COLO829 (cell line): ENCODE measurements at places on chromosomes 7 and 10.
A peak's percentile ranks its signal among the peaks of the same experiment; 100 is the strongest.

DNA sequence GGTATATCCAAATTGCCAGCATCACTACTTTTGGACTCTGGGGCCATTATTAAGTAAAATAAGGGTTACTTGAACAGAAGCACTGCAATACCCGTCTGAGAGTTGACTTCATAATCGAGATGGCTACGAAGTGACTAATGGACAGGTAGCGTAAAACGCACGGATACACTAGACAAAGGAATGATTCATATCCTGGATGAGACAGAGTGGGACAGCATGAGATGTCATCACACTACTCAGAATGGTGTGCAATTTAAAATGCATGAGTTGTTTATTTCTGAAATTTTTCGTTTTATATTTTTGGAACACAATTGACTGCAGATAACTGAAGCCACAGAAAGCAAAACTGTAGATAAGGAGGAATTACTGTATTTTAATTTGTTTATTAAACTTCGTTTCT, 421.5 kb upstream of the LRGUK start:
- DNase-seq: no peak

DNA sequence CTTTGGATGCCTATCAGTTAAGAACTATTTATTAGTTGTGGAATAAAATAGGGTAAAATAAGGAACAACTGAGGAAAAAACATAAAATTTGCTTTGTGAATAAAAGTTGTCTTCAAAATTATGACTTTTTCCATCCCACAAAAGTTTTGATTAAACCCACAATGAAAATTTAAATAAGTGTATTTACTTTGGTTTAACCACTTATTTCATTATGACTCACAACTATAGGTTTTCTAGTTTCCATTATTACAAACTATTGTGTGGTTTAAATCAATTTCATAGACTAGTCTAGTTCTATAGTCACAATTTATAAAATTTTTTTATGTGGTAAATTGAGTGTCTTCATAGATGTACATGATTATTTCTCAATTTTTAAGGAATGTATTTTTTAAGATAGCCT, 116.6 kb downstream of the EGFR start:
- DNase-seq: no peak

DNA sequence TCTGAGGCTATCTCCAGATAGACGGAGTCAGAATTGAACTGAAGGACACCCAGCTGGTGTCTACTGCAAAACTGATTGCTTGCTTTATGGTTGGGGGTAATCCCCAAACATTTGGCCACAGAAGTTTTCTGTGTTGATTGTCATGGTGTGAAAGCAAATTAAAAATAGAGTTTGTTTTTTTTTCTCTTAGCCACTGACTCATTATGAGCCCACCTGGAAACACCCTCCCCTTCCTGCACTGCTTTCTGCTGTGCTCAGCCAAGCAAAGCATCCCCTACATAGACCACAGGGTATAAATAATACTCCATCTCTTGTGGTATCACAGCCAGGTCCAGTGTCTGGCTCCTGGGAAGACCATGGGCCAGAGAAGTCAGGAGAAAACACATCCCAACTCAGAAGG, 6.5 kb upstream of the VWC2 start:
- no peak for DNase-seq

DNA sequence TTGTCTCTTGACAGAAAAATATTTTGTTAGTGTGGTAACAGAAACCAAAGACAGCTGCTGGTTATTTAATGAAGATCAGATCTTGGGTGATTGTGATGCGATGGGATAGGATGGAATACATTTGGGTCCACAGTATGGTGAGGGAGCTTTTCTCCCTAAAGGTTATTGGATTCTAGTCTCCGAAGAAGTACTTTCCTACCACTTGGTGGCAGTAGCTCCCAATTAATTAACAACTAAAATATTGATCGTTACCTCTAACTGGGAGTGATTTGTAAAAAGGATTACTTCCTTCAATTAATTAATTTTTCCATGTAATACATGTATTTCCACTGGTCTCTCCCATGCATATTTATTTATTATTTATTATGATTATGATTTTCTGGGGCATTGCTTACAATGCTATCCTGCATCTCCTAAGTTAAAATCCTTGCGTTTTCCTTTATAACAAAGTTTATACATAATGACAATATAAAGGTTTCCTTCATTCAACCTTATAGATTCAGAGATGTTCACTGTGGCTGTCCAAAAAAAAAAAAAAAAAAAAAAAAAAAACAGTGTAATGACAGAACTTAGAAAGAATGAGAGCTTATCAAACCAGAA, 25.6 kb downstream of the TMEM196 start:
- DNase-seq: peak; percentile 48

DNA sequence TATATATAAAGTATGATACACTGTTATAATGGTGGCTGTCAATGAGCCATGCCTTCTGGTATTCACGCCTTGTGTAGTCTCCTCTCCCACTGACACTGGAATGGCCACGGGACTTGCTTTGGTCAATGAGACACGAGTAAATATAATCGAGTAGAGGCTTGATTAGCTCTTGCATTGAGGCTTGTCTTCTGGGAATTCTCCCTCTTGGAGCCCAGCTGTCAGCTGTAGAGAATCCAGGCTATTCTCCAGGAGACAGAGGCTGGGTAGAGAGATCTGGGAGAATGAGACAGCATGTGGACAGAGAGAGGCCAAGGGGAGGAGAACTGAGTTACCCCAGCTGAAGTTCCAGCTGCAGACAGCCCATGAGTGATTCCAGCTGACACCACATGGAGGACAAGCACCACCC, 25.2 kb upstream of the PLCE1 start:
- no peak for DNase-seq

GRCh38 chr7:114986190-114987180, 64.6 kb downstream of the MDFIC start:
- DNase-seq: no peak

GRCh38 chr7:84638339-84638697, 443.7 kb upstream of the SEMA3A start:
- DNase-seq: no peak

- no peak for DNase-seq
Measured at GRCh38 chr7:100965045-100965722, 4.2 kb upstream of the MUC12 start.

- DNase-seq: peak; percentile 59
Measured at GRCh38 chr7:116258734-116259133, 48.4 kb downstream of the TES start.

DNA sequence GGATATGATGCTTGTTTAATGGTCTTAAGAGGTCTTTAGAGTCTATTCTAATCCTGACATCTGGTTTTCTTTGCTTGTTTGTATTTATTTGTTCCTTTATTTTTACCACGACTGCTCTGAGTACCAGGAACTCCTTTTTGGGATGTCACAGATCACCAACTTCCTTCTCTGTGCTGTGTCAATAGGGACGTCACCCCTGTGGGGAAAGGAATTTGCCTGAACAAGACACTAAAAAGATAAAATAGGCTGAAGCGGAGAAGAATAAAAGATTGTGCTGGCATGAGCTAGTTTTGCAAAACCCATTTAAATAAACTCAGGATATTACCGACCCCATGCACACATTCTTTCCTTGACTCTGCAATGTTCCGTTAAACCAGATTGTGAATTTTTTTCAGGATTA, 27.7 kb downstream of the MGMT start:
- DNase-seq: no peak

- no peak for DNase-seq
Measured at GRCh38 chr7:38321967-38322366, 48.5 kb upstream of the TARP start.

DNA sequence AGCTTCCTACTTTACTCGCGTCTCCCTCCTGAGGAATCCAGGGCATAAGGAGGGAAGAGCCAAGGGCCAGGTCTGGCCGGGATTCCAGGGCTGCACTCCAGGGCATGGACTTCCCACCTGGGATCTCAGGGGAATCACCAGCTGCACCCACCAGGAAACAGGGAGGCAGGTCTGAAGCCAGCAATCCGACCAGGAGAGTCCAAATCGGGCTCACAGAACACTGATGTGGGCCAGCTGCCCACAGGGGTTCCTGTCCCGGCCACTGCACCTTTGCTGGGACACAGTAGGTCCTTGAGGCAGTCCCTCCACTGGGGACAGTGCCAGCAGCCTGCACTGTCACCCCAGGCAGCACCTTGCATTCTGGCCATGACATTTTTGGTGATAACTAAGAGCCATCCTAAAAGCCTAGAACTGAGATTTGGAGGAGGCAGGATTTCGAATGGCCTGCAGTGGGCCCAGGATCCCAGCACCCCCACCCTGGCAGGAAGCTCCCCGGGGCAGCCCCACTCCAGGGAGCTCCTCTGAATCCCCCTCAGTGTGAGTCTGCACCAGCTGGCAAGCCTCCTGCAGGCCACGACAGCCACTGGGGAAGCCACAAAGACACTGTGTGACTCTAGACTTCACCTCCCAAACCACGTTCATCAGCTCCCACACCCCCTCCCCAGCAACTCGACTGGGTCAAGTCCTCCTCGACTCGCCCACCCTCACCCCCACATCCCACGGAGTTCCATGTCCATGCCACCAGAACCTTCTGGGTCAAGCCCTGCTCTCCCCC, 71.5 kb upstream of the PPP2R2D start:
- DNase-seq: no peak
